Temporal lobe (tissue), 4 donors: ENCODE measurements at places on chromosomes 5 and 9. TPM values are rescaled to one million over a fixed set of nuclear protein-coding genes. Genes with fewer than 3 reads are reported as not detected.

Gene CCIN
- total RNA-seq, result under 0.01 TPM

Gene TAF11L12
- not detected for total RNA-seq

Gene ATG10
- total RNA-seq, result 9.1 TPM

Gene SHC3
- total RNA-seq, result 59.0 TPM

Gene RNF224
- total RNA-seq, result under 0.01 TPM

Gene NTRK2
- total RNA-seq, result 151 TPM

Gene SHOC1
- not detected for total RNA-seq
